ENCODE measurements at places on chromosomes 11 and 22. TPM values are rescaled to one million over a fixed set of nuclear protein-coding genes. Genes with fewer than 3 reads are reported as not detected.

Gene FGF4
- not detected for total RNA-seq

- no peak overlapping the region for H3K4me3 ChIP-seq
- no peak for DNase-seq
- no peaks in the 10 kb centered on the region for H3K27me3 ChIP-seq
- no peak overlapping the region for H3K27ac ChIP-seq
- H3K4me1 ChIP-seq = peaks cover 22% of the 10 kb centered on the region
Observed at GRCh38 chr22:26503758-26504157, 8.5 kb downstream of the TFIP11 start.

GRCh38 chr11:70877151-70877550 lies 375.2 kb downstream of the SHANK2 start:
- H3K27me3 ChIP-seq = peaks cover 3% of the 10 kb centered on the region
- no peak for DNase-seq
- no peak overlapping the region for H3K4me3 ChIP-seq

- no peaks in the 10 kb centered on the region for H3K27me3 ChIP-seq
- DNase-seq = no peak
- H3K4me3 ChIP-seq = no peak overlapping the region
- no peaks in the 10 kb centered on the region for H3K4me1 ChIP-seq
- no peak overlapping the region for H3K27ac ChIP-seq
Observed at GRCh38 chr11:104688731-104689130, 209.5 kb downstream of the CASP12 start.

DNA sequence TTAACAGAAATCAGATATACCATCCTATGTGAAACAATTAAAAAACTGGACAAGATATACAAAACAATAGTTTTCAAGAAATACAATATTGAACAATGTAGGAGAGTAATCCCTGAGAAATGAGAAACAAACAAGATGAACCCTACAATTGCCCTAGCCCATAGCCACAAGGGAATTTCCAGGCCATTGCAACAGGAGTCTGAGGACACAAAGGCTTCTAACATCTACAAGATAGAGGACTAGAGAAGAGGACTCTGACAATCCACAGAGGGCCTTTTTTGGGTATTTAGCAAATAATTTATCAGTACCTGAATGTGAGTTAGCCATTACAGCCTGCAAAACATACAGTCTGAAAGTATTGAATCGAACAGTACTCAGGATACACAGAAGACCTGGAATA lies 251.7 kb downstream of the GRM5 start:
- no peaks in the 10 kb centered on the region for H3K36me3 ChIP-seq
- H3K4me1 ChIP-seq = no peaks in the 10 kb centered on the region
- no peak overlapping the region for H3K4me3 ChIP-seq
- no peak overlapping the region for H3K27ac ChIP-seq

DNA sequence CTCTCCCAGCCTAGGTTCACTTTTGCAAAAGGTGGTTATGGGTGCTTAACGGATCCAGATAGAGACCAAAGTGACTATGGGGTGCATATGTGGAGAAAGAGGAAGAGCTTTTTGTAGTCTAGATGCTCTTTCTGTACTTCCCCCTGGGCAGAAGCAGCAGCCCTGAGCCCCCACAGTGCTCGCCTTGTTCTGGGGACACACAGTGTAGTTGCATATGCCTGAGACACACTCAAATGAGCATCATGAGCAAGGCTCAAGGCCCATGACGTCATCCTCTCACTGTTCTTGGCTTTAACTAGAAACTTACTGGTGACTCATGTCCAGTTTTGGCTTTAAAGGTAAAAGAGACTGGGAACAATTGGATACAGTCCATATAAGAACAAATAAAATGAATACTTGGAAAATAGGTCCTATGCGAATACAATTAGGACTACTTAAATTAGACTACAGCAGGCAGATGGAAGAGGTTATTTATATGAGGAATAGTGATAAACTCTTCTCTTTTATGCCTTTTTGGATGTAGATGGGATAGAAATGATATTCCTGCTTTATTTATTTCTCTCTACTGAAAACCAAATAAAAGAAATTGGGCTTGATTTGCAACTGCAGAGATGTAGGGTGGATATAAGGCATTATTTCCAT lies 20.1 kb upstream of the PEX26 start:
- H3K4me3 ChIP-seq = peak overlapping the region; percentile 36
- peak overlapping the region; percentile 81 for H3K27ac ChIP-seq
- H3K27me3 ChIP-seq = no peaks in the 10 kb centered on the region
- peaks cover 55% of the 10 kb centered on the region for H3K4me1 ChIP-seq

DNA sequence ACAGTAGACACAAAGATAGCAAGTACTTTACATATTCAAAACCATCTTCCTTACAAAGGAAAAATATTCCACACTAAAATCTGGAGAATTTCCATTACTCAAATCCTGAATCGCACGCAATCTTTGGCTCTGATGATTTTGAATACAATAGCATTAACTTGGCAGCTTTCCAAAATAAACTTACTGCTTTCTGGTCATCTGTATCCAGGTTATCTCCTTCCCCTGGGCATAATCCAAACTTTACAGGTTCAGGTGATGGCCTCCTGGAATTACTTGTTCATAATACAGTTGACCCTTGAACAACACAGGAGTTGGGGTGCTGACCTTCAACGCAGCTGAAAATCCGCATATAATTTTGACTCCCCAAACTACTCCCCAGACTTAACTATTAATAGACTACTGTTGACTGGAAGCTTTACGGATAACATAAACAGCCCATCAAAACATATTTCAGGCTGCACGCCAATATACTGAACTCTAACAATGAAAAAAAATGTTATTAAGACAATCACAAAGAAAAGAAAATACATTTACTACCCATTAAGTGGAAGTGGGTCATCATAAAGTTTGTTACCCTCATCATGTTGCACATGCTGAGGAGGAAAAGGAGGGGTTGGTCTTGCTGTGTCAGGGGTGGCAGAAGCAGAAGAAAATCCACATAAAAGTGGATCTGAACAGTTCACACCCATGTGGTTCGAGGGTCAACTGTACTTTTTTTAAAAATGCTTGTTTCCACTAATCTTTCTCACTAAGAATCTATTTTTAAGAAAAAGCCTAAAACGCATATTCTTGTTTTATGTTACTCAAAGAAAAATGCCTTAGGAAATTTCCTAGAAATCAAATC lies 6.5 kb downstream of the MTMR2 start:
- no peak for DNase-seq
- peaks cover 4% of the 10 kb centered on the region for H3K36me3 ChIP-seq
- no peak overlapping the region for H3K4me3 ChIP-seq
- no peaks in the 10 kb centered on the region for H3K27me3 ChIP-seq
- peaks cover 59% of the 10 kb centered on the region for H3K4me1 ChIP-seq

DNA sequence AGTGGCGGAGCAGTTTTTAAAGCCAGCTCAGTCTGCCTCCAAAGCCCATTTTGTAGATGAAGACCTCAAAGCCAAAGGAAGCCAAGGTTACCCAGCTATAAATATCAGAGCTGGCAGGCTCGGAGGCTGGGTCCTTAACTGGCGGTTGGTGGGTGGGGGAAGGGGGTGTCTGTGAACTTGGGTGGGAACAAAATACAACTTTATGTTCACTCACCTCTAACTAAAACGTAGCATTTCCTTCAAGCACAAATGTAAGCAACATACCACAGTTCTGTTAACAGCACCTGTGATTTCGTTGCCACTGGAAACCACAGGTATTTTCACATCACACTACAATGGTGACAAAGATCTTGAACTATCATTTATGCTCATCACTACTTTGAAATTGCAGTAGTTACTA lies 99.7 kb upstream of the SYT13 start:
- peaks cover 43% of the 10 kb centered on the region for H3K27me3 ChIP-seq
- no peak overlapping the region for H3K27ac ChIP-seq
- H3K4me1 ChIP-seq = peaks cover 20% of the 10 kb centered on the region
- DNase-seq = no peak
- H3K36me3 ChIP-seq = no peaks in the 10 kb centered on the region

Gene RBMXL2
- not detected for total RNA-seq

GRCh38 chr22:27303718-27304117 lies 497.8 kb downstream of the MN1 start:
- peaks cover 6% of the 10 kb centered on the region for H3K4me1 ChIP-seq
- DNase-seq = no peak
- no peak overlapping the region for H3K27ac ChIP-seq
- no peak overlapping the region for H3K4me3 ChIP-seq

- H3K4me3 ChIP-seq = peak overlapping the region; percentile 27
- H3K36me3 ChIP-seq = no peaks in the 10 kb centered on the region
- no peak for DNase-seq
- H3K27ac ChIP-seq = peak overlapping the region; percentile 83
Observed at GRCh38 chr11:128416976-128417375, 170.4 kb downstream of the ETS1 start.

DNA sequence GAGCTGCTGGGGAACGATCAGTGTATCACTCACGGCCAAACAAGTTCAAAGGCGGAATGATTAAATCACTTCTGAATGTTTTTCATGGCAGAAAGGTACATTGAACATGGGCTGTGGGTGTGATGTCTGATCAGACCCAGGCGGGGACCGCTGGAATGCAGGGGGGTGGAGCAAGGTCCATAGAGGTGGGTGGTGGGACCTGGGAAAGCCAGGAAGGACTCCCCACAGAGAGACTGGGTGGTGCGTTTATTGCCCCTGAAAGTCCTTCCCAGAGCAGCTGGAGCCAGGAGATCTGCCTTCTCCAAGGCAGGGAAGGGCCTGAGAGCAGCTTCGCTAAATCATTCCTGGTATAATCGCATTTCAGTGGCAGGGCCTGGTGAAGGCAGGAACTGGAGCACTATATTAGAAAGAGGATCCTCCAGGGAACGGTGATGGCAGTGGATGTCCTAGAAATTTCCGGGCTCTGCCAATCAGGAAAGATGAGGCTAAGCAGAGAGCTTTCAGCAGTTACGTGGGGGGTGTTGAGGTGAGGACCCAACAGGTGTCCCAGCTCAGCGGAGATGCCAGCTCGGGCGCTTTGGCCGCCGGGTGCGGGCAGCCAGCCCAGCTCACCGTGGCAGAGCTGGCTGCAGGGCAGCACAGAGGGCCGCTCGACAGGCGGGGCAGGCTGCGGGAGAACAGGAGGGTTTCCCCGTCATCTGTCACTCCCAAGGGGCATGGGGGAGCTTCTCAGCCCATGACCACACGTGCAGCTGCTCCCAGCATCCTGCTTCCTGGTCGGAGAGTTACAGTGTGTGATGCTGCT lies 271.7 kb downstream of the CTTN start:
- no peak overlapping the region for H3K27ac ChIP-seq
- H3K4me3 ChIP-seq = no peak overlapping the region
- no peak for DNase-seq
- H3K27me3 ChIP-seq = peaks cover 5% of the 10 kb centered on the region
- peaks cover 14% of the 10 kb centered on the region for H3K36me3 ChIP-seq

DNA sequence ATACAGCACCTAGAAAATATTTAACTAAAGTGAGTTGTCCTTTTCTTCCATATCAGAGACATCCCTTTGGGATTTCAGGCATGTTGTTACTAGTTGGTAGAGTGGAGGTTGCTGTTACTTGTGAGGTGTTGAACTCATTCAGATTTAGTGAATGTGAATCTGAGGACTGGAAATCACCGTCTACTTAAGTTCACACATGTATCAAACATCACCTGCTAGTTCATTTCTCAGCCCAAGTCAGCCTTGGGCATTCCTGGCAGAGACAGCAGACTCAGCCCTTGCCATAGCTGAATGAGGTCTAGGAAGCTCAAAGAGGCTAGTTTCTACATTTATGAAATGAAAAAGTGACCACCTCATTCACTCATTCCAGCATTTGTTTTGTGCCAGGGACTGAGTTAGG lies 9.7 kb downstream of the KDELR3 start:
- H3K36me3 ChIP-seq = peaks cover 32% of the 10 kb centered on the region
- no peak for DNase-seq
- peak overlapping the region; percentile 53 for H3K27ac ChIP-seq
- H3K27me3 ChIP-seq = peaks cover 2% of the 10 kb centered on the region

- peak overlapping the region; percentile 25 for H3K4me3 ChIP-seq
- H3K27me3 ChIP-seq = no peaks in the 10 kb centered on the region
- H3K36me3 ChIP-seq = peaks cover 30% of the 10 kb centered on the region
- H3K4me1 ChIP-seq = peaks cover 62% of the 10 kb centered on the region
- DNase-seq = peak; percentile 74
- H3K27ac ChIP-seq = peak overlapping the region; percentile 52
Observed at GRCh38 chr11:10727146-10727851, 23.7 kb upstream of the CTR9 start.

- peak; percentile 16 for DNase-seq
- H3K27me3 ChIP-seq = peaks cover 8% of the 10 kb centered on the region
- no peak overlapping the region for H3K4me3 ChIP-seq
- no peak overlapping the region for H3K27ac ChIP-seq
Observed at GRCh38 chr11:93567401-93567895, 24.3 kb upstream of the SMCO4 start.

All from HFFc6 (cell line).